ENCODE measurements at places on chromosomes 11 and 22.

GRCh38 chr22:40819599-40820140 is 524 bp upstream of the SLC25A17 start:
- no peak for DNase-seq

DNA sequence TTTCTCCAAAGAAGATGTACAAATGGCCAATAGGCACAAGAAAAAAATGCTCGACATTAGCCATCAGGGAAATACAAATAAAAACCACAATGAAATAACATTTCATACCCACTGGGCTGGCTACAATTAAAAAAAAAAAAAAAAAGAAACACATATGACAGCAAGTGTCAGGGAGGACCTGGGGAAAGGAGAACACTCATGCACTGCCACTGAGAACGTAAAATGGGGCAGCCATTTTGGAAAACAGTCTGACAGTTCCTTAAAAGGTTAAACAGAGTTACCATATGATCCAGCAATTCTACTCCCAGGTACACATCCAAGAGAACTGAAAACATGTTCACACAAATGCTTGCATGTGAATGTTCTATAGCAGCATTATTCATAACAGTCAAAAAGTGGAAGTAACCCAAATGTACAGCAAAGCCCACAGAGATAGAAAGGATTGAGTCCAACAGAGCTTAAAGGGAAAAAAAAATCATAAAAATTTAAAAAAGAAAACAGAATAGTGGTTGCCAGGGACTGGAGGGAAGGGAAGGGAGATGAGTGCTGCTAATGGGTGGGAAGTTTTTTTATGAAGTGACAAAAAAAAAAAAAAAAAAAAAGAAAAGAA is 48.4 kb upstream of the CYP2D6 start:
- DNase-seq: no peak

- no peak for DNase-seq
Measured at GRCh38 chr11:112965656-112966055, 4.4 kb downstream of the NCAM1 start.

DNA sequence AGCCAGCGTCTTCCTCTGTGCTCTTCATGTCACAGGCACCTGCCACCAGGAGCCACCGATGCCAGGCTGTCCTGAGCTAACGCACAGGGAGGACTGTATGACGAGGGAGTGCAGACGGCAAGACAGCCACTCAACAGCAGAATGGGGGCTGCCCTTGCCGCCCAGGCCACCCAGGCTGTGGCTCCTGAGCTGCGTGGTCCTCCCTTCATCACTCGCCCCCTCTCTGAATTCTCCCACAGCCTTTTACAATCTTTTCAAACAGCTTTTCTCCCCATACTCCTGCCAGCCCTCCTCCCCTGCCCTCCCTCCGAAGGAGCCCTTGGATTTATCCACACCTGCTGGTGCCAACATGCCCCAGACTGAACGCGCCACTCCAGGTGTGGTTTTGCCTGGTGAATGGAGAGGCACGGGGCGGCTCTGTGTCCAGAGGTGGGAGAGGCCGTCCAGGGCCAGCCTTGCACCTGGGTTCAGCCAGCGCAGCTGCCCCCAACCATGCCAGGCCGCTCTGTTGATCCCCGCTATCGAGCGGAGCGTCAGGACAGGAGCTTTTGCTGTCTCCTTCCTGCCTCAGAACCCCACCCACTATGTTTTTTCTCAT is 22.0 kb downstream of the OVOL1 start:
- DNase-seq: no peak

- DNase-seq: no peak
Measured at GRCh38 chr11:129323896-129324502, 51.6 kb upstream of the BARX2 start.

GRCh38 chr11:4677948-4678347 is 19.7 kb downstream of the OR51E2 start:
- no peak for DNase-seq

GRCh38 chr11:97908354-97908753 is 1112.4 kb upstream of the CNTN5 start:
- no peak for DNase-seq

- no peak for DNase-seq
Measured at GRCh38 chr22:17046566-17047348, 38.0 kb upstream of the IL17RA start.

- DNase-seq: no peak
Measured at GRCh38 chr11:125202362-125202880, 37.9 kb downstream of the PKNOX2 start.

GRCh38 chr11:35045236-35045820 is 93.6 kb upstream of the CD44 start:
- DNase-seq: no peak

GRCh38 chr11:24295360-24295759 is 201.5 kb upstream of the LUZP2 start:
- DNase-seq: no peak
